Renal cortical epithelial cell (primary cell): ENCODE measurements at places on chromosomes 16 and 17. TPM values are rescaled to one million over a fixed set of nuclear protein-coding genes. Genes with fewer than 3 reads are reported as not detected.

- no peak for DNase-seq
Observed at GRCh38 chr17:80955078-80955477, 36.6 kb upstream of the CHMP6 start.

GRCh38 chr17:56177361-56177760 is 24.1 kb downstream of the ANKFN1 start:
- DNase-seq: no peak

- no peak for DNase-seq
Observed at GRCh38 chr16:50351116-50351515, 17.7 kb downstream of the BRD7 start.

The HP gene
- total RNA-seq: 1.8 TPM in 1 of 2 replicates, not detected in the other
